ENCODE measurements at places on chromosomes 3 and 15.
A peak's percentile ranks its signal among the peaks of the same experiment; 100 is the strongest.

DNA sequence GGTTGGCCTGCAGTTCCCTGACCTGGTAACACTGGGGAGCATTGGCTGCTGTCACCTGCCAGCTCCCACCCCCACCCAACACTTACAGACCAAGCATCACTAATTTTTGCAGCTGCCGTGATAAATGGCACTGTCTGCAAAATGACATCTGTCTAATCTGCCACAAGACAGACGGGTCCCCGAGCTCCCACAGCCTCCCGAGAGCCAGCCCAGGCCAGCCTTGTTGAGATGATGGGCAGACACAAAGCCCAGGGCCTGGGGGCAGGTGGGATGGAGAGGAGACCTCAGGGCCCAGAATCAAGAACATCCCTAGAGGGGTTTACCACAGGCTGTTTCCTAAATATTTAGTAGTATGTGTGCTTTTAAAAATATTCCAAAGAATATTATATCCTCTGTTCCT is 203.4 kb downstream of the TBC1D2B start:
- DNase-seq: no peak

GRCh38 chr15:54820098-54820497 is 376.6 kb downstream of the RSL24D1 start:
- DNase-seq: no peak

GRCh38 chr3:123816673-123817207 is 67.4 kb downstream of the MYLK start:
- no peak for DNase-seq

DNA sequence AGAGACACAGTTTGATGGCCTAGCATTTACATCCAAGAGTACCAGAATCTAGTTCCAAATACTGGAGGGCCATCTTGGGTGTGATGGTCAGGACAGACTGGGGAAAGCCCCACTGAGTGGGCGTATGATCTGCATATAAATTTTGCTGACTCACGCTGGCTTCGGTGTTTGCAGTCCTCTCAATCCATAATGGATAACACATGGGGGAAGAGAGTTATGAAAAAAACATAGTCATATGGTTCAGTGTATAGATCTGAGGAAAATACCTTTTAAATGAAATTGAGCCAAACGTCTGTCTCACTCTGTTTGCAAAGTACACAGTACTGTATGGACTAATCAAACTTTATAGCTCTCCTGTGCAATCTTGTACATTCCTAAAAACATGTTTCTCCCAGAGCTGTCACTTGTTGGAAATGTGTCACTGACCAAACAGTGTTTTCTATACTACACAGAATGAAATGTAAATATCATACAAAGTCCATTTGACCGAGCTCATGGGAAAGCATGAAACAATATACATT is 125.3 kb upstream of the THBS1 start:
- DNase-seq: no peak

- DNase-seq: no peak
Observed at GRCh38 chr3:178513546-178514380, 22.5 kb upstream of the KCNMB2 start.

GRCh38 chr15:59104602-59104911 is 389 bp upstream of the CCNB2 start:
- DNase-seq: no peak

- DNase-seq: no peak
Observed at GRCh38 chr3:184315543-184315867, 1.1 kb downstream of the EIF4G1 start.

- no peak for DNase-seq
Observed at GRCh38 chr15:51765751-51766150, 14.4 kb downstream of the TMOD2 start.

GRCh38 chr3:69322158-69322509 is 63.8 kb downstream of the FRMD4B start:
- no peak for DNase-seq

DNA sequence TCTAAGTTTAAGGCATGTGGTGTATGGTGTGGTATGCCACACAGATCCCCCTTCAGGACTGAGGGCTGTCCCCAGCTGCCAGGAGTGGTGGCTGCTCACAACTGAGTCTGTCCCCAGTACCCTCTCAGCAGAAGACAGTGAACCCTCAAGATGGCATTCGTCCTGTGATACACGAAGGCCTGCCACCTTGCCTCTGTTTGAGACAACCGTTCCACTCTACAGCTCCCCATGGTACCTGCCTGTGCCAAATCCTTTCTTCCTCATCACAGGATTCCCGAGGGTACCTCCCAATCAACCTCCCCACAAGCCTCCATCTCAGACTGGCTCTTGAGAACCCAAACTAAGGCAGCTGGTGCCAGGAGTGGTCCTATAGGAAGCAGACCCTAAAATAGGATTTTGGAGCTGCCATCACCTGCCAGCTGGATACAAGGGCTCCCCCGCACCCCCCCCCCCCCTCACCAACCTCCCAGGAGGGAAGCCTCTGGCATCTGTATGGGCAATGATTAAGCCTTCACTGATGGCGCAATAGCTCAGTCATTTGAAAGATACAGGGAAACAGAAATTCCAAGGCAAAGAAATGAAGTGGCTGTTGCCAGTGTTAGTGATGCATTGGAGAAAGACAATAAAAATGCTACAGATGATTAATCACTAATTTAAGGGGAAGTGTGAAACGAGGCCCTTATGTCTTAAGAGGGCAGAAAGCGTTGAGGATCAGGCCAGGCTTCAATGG is 230.0 kb upstream of the LYSMD4 start:
- no peak for DNase-seq

GRCh38 chr3:127367593-127367992 is 79.7 kb upstream of the PRR20G start:
- no peak for DNase-seq

DNA sequence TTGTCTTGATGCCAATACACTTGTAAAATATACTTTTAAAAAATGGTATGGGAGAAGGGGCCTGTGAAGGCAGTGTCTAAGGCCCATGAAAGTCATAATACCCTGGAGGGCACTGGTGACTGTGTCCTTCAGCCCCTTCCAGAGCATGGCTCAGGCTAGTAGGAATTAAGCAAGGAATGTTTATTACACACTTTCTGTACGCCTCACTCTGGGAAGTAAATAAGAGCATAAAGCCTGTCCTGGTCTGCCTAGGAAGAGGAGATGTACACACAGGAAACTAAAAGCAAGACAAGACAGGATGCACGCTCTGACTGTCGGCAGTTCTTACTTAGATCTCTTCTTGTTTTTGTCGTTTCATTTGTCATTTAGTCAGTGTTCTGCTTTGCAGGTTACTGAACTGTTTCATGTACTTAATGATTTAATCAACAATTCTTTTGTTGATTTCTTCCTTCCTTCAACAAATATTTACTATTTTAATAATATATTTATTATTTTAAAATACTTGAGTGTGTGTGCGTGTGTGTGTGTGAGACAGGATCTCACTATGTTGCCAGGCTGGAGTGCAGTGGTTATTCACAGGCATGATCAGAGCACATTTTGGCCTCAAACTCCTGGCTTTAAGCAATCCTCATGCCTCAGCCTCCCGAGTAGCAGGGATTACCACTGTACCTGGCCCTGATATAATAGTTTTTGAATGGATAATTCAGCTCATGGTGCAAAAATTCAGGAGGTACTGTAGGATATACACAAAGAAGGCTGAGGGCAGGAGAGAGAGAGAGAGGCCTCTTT is 9.0 kb upstream of the SMAD6 start:
- DNase-seq: no peak

DNA sequence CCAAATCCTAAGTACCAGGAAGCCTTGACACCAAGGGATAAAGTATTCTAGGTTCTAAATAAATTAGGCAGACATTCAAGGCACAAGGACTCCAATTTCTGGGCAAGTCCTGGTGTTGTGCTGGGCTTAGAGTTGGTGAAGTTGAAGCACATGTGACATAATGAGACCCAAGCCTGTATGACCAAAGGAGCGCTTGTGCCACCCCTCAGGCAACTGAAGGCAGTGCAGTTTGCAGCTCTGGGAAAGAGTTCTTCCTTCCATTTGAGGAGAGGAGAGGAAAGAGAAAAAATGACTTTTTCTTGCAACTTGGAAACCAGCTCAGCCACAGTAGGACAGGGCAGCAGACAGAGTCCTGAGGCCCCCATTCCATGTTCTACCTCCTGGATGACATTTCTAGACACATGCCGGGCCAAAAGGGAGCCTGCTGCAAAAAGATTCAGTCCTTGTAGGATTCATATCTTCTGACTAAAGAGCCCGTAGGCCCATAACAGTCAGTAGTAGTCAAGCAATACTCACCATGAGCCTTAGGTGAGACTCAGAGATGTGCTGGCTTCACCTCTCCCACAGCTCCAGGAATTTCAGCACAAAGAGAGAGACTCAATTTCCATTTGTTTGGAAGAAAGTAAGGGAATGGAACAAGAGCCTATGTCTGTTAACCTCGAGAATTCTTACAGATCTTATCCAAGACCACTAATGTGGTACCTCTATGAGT is 588.8 kb upstream of the BCHE start:
- DNase-seq: no peak

DNA sequence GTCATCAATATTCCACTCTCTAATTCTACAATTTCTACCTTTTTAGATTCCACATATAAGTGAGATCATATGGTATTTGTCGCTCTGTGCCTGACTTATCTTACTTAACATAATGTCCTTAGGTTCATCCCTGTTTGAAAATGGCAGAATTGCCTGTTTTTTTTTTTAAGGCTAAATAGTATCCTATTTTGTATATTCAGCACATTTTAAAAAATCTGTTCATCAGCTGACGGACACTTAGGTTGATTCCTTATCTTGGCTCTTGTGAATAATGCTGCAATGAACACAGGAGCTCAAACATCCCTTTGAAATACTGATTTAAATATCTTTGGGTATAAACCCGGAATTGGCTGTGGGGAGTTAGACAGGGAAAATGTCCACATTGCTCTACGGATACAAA is 326.7 kb upstream of the THBS1 start:
- no peak for DNase-seq

DNA sequence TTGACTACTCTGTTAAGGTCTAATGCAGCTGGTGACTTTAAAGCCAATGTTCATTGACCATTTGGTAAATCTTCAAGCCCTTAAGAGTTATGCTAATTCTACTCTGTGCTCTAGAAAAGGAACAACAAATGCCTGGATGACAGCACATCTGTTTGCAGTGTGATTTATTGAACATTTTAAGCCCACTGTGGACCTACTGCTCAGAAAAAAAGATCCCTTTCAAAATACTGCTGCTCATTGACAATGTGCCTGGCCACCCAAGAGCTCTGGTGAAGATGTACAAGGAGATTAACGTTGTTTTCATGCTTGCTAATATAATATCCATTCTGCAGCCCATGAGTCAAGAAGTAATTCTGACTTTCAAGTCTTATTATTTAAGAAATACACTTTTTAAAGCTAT is 110.8 kb downstream of the TBC1D5 start:
- no peak for DNase-seq

GRCh38 chr3:79881431-79881830 is 113.6 kb upstream of the ROBO1 start:
- no peak for DNase-seq

DNA sequence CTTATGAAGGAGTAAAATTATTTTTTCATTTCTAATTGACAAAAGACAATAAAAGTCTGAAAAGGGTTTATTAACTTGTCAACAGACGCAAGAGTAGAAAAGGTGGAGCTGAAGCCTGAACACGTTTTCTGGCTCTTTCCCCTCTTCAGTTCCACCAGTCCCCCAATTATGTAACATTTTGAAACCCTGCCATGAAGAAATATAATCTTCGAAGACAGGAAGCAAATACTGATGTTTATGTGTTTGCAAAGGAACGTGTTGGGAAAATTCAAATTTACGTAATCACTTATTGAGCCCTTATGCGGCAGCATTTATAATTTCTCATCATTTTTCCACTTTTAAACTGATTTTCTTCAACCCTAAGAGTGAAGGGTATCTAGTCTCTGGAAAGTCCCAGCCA is 767 bp downstream of the AP3S2 start:
- no peak for DNase-seq

- no peak for DNase-seq
Observed at GRCh38 chr15:74870436-74871215, 2.5 kb downstream of the SCAMP2 start.

DNA sequence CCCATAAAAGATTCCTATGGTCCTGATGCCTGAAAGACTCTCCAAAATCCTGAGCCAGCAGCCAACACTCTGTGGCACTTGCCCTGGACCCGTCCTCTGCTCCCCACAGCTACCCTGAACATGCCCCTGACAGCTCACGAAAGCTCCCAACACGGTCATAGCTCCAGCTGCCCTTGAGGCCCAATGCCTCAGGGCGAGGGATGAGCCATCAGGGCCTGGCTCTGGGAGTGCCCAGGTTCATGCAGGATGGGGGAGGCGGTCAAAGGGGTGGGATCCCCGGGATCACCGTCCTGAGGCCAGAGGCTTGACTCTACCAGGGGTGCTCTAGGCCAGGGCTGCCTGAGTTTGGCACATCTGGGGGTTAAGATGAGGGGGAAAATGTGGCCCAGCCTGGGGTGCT is 72.7 kb upstream of the RPL32 start:
- DNase-seq: no peak

DNA sequence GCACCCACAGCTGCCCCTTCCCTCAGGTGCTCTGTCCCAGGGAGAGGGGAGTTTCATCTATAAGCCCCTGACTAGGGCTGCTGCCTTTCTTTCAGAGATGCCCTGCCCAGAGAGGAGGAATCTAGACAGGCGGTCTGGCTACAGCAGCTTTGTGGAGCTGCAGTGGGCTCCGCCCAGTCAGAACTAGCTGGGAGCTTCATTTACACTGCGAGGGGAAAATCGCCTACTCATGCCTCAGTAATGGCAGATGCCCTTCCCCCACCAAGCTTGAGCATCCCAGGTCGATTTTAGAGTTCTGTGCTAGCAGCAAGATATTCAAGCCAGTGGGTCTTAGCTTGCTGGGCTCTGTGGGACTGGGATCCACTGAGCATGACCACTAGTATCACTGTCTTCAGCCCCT is 181.2 kb upstream of the RARB start:
- no peak for DNase-seq

- DNase-seq: no peak
Observed at GRCh38 chr3:117939425-117940027, 1095.1 kb downstream of the IGSF11 start.

- no peak for DNase-seq
Observed at GRCh38 chr15:43473885-43474284, 19.1 kb downstream of the TP53BP1 start.

- DNase-seq: peak; percentile 76
Observed at GRCh38 chr3:159832024-159832423, 156.6 kb upstream of the IL12A start.

DNA sequence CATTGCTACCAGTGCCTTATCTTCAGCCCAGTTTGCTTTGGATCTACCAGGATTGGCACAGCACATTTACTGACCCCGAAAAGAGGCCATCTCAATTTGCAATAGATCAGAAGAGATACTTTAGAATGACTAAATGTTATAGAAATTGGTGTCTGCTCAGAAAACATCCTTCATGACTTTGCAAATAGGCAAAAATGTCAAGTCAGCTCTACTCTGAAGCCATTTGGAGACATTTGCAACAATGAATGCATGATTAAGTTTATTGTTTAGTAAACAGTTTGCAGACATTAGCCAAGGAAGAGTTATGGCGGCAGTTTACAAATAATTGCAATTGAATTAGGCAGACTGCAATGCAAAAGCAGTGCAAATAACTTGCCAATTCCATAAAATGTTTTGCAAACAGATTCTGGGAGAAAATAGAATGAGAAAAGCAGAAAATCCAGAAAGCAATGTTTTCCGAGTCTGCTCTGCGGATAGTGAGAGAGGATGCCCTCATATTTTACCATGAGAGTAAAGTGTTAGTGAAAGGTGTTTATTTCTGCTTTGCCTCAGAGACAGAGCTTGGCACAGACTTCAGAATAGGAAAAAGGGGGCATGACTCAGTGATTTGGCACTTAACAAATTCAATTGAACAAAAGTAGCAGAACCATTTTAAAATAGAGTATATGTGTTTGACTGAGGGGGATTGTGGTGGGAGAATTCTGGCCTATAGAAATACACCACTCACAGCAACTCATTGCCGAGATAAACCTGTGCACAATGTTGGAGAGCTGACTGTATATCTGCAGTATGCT is 334.9 kb upstream of the NR2F2 start:
- DNase-seq: no peak
